Mucosa of descending colon (tissue), 3 donors: ENCODE measurements at places on chromosomes 2 and 18. TPM values are rescaled to one million over a fixed set of nuclear protein-coding genes. Genes with fewer than 3 reads are reported as not detected.

MYO7B gene
- 305 TPM for total RNA-seq

DNA sequence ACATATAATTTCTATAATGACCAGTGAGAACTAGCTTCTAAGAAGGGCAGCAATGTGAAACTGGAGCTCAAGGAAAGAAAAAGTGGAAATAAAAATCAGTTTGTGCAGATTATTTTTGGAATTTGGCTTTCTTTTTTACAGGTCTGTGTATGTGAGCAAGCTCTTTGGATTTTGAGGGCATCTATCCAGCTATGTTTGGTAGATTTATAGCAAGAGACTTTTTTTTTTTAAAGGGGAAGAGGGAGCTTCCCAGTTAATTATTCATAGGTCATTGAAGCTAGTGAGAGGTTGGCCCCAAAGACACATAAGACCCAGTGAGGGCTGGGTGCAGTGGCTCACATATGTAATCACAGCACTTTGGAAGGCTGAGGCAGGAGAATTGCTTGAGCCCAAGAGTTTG is 24.0 kb upstream of the COLEC12 start:
- DNase-seq: no peak

DNA sequence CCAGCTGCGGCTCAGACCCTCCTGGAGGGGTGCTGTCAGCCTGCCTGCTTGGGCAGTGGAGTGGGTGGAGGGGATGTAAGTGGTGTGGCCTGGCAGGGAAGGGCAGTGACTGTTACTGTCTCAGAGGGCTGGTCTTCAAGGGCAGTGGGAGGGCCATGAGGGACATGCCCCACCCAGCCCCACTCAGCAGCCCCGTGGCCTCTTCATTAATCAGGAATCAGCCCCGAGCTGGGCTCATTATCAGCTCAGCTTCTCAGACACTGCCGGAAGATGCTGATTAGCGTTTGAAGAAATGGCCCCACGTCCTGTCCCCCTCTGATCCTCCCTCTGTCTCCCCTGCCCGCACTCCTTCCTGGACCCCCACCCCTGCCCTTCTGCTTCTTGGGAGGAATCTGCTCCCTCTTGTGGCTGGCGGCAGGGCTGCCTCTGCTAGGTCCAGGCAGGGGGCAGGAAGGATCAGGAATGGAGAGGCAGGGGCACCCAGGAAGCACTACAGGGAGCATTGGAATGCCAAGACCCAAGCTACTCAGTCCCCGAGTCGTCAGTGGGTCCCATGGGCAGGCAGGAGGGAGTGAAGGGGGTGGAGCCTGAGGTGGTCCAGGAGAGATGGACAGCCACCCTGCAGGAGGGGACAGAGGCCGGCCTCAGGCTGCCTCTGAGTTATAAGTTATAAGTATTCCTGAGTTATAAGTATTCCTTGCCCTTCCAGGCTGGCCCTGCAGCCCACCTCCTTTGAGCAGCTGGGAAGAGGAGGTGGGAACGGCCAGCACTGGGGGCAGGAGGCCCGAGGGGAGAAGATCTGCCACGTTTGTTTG is 7.0 kb downstream of the ASIC4 start:
- DNase-seq: no peak

- DNase-seq: no peak
Observed at GRCh38 chr2:37604716-37605115, 66.7 kb downstream of the CDC42EP3 start.

DNA sequence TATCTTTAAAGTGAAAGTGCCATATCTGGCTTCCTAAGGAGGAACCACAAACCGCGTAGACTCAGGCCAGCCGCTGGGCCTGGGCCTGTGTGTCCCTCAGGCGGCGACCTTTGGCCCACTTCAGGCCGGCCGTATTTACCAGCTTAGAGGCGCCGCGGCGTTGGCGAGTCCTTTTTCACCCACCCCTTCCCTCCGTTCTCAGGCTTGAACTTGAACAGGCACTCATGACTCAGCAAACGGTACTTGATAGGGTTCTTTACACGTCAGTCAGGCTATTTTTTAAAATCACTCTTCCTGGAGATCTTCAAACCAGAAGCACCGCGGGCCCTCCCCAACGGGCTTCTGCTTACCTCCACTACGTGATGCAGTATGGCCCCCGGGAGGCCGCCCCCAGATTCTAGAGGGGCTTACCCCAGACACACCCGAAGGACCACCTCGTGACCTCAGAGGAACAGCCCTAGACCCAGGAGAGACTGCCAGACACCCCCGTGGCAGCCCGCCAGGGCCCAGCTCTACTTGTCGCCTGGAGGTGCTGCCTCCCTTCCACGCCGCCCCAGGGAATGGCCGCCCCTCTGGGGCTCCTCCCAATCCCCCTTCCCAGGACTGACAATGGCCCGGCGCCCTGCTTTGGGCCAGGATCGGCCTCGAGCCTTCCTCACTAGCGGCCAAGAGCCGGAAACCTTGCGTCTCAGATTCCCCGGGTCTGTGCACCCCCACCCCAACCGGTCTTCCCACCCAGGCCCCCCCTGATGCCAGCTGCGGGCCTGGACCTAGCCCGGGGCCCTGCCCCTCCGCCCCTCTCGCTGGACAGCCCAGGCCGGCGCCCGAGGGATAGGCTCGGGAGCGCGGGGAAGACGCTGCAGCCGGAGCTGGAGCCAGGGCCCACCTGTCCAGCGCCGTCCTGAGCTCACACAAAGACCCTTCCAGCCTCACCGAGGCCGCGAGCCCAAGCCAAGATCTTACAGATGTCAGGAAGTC is 33.8 kb upstream of the IMPA2 start:
- DNase-seq: peak; percentile 94

DNA sequence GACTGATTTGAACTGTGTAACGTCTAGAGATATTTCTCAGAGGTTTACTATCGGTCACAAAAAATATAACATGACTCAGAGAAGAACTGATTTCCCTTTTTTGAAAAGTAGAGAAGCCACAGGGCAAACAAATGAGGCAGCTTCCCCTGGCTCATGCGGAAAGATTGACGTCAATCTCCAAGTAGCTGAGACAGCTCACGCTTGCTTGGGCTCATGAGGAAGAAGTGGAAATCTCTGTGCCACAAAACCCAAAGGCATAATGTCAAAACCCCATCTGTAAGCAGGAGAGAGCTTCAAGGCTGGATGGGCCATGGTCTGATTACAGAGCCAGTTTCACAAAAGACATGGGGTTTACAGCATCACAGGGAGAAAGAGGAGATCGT is 188.1 kb downstream of the ARL4C start:
- no peak for DNase-seq

DNA sequence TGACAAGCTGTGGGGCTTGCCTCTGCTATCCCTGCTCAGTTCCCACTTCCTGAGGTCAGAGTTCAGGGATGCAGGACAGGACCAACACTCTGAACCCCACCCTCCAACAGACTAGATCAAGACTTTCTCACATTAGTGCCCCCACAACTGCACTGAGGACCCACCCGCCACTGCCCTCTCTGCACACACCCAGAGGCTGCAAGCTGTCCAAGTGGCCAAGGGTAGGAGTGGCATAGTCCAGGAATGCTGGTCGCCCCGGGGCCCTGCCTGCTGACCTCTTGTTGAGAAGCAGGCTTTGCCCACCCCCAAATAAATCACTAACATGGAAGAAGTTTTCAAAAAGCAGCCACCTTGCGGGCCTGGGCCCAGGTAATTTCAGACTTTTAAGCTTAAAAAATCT is 5.5 kb upstream of the KIF1A start:
- no peak for DNase-seq

CARF gene
- total RNA-seq: 7.0 TPM

DNA sequence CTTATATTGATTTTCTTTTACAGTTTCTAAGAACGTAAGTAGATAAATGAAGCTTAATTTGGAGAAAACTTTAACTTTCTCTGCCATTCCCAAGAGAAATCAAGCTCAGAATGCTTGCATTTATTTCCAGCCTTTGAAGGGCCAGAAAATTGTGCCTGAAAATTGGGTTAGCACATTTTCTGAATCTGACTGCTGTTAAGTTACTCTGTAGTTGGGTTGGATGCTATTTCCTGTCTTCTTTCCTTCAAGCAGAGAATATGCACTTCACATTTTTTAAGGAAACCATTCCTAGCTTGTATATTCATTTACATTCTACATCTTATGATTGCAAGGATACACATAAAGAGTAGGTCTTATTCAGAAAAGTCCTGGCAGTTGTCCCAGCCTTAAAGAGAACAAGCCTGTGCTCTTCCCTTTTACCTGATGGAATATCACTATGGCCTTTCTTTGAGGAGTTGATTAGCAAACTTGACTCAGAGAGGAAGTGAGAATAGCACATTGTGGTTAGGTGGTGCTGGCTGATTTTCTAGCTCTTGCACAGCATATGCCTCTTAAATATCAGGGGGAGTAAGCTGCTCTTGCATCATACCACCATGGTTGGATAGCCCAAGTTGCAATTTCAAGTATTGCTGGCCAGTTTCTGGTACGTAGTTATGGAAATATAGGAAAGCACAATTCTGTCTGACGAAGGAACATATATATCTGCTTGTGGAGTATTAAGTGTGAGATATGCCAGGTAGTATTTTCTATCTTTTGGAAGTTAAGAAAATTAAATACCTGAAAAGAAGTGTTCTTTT is 133.7 kb downstream of the COMMD1 start:
- no peak for DNase-seq

- DNase-seq: no peak
Observed at GRCh38 chr2:178152033-178152432, 39.8 kb downstream of the RBM45 start.

GRCh38 chr2:237287872-237288271 is 126.1 kb downstream of the COL6A3 start:
- no peak for DNase-seq

DNA sequence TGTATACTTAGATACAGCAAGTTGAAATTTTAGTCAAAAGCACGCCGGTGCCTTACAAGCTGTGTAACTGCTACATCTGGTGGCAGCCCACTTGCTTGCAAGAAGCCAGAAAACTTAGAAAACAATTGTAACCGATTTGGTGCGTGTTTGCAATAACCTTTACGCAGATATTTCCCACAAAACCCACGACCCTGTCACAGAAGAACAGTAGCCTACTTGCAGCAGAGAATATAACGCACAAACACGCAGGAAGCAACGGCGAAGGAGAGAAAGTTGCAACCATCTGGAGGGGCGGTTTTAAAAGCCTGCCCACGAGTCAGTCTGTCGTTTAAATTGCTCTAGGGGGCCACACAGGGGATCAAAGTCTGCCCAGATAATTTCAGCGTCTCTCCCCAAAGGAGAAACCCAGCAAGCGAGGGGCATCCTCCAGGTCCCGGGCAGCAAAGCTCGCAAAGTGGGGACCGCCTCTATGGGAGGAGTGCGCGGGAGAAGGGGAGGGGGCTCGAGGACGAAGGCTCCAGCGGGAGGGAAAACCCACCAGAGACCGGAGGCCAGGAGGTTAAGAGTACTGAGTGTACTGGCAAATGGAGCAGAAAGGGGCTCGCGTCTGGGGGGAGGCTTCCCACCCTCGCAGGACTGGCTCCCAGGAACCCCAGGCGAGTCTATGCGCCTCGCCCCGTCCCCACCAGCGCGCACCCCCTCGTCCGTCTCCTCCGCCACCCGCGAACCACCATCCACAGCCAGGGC is 1.1 kb downstream of the TLK1 start:
- DNase-seq: peak; percentile 73

- DNase-seq: no peak
Observed at GRCh38 chr2:112906276-112906675, 4.7 kb upstream of the IL37 start.

GRCh38 chr18:49973592-49973991 is 160.3 kb upstream of the ACAA2 start:
- DNase-seq: no peak

- DNase-seq: no peak
Observed at GRCh38 chr2:152624805-152625204, 92.5 kb downstream of the PRPF40A start.

DNA sequence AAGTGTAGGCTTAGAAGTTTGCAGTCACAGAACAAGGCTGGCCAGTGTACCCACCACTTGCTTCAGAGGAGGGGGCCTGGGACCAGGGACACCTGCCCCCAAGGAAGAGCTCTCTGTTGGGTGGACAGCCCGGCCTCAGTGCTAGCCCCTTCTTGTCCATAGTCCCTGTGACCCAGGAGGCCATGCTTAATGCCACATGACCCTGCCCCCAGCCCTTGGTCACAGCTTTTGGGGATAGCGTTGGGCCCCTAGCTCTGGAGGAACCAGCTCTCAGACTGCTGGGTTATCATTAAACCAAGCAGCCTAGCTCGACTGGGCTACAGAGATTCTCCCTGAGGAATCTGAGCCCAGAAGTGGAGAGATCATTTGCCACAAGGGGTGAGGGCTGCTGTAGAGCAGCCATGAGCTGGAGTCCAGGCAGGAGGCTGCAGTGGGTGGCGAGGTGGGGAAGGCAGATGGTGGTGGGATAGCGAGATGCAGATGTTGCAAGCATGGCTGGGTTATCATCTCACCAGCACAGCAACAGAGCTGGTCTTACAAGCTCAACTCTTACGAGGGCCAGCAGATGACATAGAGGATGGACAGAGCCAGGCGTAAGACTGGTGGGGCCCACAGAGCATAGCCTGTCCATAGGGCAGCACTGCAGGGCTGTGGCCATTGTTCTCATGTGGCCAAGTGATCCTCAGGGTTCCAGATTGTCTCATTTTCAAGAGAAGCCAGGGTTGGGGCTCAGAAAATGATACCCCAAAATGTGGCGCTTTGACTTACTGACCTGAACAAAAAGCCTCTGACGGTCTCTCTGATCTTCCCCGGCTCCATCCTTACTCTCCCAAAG is 7.2 kb upstream of the TMEM37 start:
- no peak for DNase-seq

DNA sequence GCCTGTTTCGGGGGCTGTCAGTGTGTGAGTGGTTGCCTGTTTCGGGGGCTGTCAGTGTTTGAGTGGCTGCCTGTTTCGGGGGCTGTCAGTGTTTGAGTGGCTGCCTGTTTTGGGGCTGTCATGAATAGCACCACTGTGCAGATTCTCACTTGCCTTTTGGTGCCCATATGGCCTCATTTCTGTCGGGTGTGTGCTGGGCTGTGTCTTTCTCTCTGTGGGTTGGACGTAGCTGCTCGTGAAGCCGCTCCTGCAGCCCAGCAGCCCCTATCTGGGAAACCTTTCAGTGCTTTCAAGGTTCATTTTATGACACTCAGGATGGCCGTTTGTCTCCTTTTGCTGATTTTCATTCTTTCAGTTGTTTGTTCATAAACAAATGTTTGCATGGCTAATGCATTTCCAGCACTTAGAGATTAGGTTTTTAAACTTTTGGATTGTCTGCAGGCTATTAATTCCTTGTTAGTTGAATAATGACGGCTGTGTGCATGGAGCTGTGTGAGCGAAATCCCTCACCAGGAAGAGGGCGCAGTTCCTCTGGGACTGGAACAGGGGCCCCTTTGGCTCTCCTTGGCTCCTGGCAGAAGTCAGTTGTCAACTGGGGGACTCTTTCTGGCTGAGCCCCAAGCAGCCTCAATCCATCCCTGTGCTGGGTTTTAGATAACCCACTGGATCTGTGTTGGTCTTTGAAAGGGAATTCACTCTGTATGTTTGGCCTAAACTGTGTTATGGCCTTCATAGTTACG is 10.8 kb downstream of the AGAP1 start:
- DNase-seq: no peak

GRCh38 chr2:103959174-103960128 is 894.5 kb upstream of the POU3F3 start:
- DNase-seq: peak; percentile 21

GRCh38 chr2:215680605-215681598 is 245.0 kb upstream of the FN1 start:
- DNase-seq: no peak
